ENCODE measurements at places on chromosomes 11 and 22. TPM values are rescaled to one million over a fixed set of nuclear protein-coding genes. Genes with fewer than 3 reads are reported as not detected.

Gene OR56A1
- under 0.01 TPM for total RNA-seq

Gene NXPE4
- total RNA-seq: not detected

Gene OR10A2
- total RNA-seq: not detected

Gene EMID1
- total RNA-seq: 0.21 TPM

Gene NAALAD2
- not detected for total RNA-seq

Gene SLC22A6
- total RNA-seq: not detected

Measured in mononuclear cell (primary cell).